ENCODE measurements at places on chromosomes 3 and 15. TPM values are rescaled to one million over a fixed set of nuclear protein-coding genes. Genes with fewer than 3 reads are reported as not detected.

- no peak for DNase-seq
These were observed 179.8 kb downstream of the MEX3B start for GRCh38 chr15:81865850-81866537.

DNA sequence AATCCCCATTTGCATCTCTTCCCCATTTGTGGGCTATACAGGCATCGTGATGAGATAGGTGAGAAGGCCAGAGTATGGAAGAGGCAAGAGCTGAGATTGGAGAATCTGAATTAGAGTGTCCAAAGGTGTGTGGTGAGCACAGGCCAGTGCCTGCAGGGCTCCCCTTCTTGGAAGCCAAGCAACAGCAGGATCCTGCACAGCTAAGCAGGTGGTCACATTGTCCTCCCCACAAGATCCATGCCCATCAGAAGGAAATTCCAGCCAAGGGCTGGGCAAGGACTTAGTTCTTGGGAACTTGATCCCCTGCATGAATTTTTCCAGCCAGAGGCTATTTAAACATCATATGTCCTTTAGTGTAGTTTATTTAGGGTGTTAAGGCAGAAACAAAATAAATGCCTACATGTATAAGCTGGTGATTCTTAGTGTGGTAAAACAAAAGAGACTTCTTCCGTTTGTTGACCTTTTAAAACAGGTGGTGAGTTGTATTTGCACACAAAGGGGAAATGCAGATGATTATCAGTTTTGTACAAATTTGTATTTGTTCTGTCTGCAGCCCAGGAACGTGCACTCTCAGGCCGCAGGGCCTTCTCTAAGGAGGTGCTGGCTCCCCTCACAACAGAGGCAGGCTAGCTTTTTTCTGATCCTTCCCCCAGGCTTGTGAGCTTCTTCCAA lies 110.2 kb downstream of the PLCL2 start:
- no peak for DNase-seq

DNA sequence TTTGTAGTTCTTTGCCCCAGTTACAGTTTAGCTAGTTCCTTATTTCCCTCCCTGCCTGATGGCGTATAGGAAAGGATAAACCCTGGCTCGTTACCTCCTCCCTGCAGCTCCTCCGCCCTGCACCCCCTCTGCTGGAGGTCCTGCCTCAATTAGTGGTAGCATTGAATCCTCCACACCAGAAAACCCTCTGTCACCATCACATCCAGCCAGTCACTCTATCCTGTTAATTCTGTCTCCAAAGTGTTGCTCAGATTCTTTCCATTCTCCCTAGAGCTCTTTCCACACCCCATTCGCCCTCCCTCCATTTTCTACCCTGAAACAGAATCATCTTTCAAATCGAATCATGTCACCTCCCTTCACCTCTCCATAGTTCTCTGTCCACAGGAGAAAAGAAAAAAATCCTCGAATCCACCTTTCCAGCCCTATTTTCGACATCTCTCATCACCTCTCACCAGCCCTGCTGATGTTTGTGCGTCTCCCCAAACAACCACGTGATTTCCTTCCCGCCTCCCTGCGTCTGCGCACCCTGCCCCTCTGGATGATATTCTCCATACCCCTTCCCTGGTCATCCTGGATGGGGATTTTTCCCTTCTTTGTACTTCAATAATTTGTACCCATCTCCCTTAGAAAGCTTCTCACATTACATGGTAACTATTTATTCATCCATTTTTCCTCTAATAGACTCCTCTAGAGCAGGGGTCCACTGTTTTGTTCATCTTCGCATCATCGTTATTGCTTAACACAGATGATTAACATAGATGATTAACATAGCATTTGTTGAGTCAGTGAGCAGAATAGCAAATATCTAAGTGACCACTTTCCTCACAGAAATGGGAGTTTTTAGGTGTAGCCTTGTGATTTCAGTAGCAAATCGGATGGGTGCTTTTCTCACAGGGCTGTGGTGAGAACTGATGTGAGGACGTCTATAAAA lies 37.1 kb downstream of the MAP3K13 start:
- peak; percentile 85 for DNase-seq

- peak; percentile 25 for DNase-seq
These were observed 15.0 kb downstream of the MBNL1 start for GRCh38 chr3:152283492-152284381.

DNA sequence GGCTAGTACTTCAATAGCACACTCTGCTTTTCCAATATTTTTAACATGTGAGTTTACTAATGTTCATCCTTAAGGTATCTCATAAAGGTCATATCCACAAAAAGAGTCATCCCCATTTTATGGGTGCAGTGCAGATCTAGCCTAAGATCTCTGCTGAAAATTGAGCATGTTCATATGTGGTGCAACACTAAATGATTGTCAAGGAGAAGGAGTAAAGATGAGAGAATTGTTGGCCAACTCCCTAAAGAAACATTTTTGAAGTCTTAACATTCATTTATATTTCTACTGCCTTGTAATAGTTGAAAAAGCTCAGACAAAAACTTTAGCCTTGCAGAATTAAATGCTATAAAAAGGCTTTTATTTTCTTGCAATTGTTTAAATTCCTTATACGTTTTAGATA lies 1159.6 kb downstream of the TBL1XR1 start:
- DNase-seq: no peak

DNA sequence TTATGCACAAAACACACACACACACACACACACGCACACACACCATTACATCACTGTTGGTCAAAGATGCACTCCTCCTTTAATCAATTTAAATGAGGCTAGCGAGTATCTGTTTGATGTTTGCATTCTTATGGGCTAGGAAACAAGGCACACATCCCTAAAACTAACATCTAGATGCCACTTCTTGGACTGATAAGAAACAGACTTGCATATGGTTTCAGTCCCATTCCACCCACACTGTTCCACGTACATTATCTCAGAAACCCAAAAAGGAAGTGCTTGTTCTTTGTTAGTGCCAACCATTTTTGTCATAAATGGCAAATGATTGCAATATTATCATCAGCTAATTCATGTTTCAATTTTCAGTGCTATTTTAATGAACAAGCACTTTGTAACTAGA lies 69.5 kb downstream of the CCR1 start:
- DNase-seq: no peak

Gene SPINK8
- total RNA-seq: not detected

Gene PLSCR1
- total RNA-seq: 32.1 TPM

Gene DUOXA1
- 54.5 TPM for total RNA-seq

Gene PP2D1
- total RNA-seq: not detected

Gene PATL2
- total RNA-seq: 0.13 TPM

Gene AP3S2
- 50.6 TPM for total RNA-seq

Gene PLSCR2
- total RNA-seq: not detected

All from bronchial epithelial cell (primary cell).